Stimulated activated CD8-positive, alpha-beta memory T cell treated with anti-CD3 and anti-CD28 coated beads, Interleukin-7, amount 100 ng/mL, for 24 hours (primary cell): ENCODE measurements at places on chromosomes 13 and 19.

- DNase-seq = no peak
Measured at GRCh38 chr19:29564574-29565005, 38.8 kb downstream of the VSTM2B start.

DNA sequence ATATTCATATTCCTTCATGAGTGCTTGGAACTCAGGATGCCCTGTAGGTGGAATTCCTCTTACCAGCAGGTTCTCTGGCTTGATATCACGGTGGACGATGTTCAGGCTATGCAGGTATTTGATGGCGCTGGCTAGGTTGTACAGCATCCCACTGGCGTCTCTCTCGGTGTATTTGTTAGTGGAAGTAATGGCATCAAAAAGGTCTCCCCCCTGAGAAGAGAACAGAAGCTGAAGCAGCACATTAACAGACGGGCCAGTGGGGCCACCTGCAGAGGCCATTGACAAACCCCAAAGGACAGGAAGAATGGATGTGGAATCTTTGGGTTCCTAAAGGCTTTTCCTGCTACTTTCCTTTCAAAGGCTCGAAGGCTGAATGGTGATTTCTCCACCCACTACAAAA lies 308.5 kb downstream of the DCLK1 start:
- DNase-seq = no peak

DNA sequence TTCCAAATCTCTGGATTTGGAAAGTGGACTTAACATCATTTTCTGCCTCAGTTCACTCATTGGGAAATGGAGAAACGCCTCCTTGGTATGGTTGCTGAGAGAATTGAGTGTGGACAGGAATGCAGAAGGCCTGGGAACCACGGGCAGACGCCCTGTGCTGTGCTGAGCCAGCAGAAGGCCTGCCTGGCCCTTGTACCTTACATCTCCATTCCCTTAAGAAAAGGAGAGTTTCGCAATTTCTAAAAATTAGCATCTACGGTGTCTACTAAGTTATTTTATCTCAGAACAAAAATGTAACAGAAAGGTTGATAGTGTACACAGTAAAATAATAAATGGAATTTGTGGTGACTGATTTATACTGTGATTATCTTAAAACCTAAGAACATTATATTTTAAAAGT lies 78.7 kb downstream of the IPO5 start:
- DNase-seq = no peak

- no peak for DNase-seq
Measured at GRCh38 chr13:74438901-74439300, 304.7 kb upstream of the KLF12 start.
